Aorta (tissue), 5 donors: ENCODE measurements at places on chromosomes 11 and 22. TPM values are rescaled to one million over a fixed set of nuclear protein-coding genes. Genes with fewer than 3 reads are reported as not detected.

HSPB2 gene
- 18.1 TPM for total RNA-seq

KRTAP5-2 gene
- total RNA-seq: not detected

TMEM184B gene
- 96.3 TPM for total RNA-seq

DNAJB13 gene
- not detected for total RNA-seq

KRTAP5-1 gene
- not detected for total RNA-seq

FXYD2 gene
- total RNA-seq: 4.7 TPM

SCO2 gene
- total RNA-seq: 4.7 TPM

GTF2H1 gene
- 39.3 TPM for total RNA-seq

C11orf86 gene
- not detected for total RNA-seq

ZP1 gene
- total RNA-seq: not detected

SLC6A5 gene
- total RNA-seq: not detected

TSKU gene
- total RNA-seq: 27.5 TPM

PATE2 gene
- not detected for total RNA-seq

LRRC4C gene
- 0.91 TPM for total RNA-seq
